ENCODE measurements at places on chromosomes 13 and 19.

- DNase-seq = no peak
These were observed 20.0 kb downstream of the LAMP1 start for GRCh38 chr13:113317031-113317430.

DNA sequence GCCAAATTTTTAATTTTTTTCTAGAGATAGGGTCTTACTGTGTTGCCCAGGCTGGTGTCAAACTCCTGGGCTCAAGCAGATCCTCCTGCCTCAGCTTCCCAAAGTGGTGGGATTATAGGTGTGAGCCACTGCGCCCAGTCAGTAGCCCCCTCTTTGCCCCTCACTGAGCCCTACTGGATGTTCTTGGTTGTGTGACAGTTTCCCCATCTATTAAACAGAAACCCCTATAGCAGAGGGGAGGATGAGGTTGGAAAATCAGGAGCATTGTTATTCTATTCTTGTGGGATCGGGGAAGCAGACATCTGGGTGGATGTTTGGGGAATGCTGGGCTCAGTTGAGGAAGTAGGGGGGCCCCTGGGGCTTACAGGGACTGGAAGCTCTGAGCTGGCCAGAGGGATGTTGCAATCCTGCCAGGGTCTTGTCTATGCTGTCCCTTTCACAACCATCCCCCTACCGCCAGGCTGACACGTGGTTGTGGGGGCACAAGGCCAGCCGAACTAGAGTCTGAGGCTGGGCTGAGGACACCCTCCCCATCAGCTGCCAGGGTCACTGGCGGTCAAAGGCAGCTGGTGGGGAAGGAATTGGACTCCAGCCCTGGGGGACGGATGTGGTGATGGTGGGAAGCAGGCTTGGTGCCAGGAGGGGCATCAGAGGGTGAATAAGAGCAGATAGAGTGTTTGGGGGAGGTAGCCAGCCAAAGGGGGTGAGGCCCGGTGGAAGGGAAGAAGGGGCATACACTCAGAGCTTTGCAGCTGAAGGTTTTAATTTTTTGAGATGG lies 10.9 kb downstream of the APOC1 start:
- DNase-seq = no peak

GRCh38 chr13:29457299-29457698 lies 138.2 kb downstream of the SLC7A1 start:
- no peak for DNase-seq

GRCh38 chr19:30784850-30785457 lies 412.8 kb downstream of the ZNF536 start:
- no peak for DNase-seq

DNA sequence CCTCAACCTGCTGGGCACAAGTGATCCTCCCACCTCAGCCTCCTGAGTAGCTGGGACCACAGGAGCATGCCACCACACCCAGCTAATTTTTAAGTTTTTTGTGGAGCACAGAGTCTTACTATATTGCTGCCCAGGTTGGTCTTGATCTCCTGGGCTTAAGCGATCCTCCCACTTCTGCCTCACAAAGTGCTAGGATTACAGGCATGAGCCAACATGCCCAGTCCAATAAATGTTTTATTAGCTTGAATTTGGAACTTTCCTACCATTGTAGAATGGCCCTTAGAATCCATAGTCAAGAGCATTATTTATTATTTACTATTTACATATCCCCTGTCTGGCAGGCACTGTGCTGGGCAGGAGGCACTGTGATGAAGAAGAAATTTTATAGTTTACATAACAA lies 39.6 kb upstream of the CLDN10 start:
- no peak for DNase-seq

- DNase-seq = no peak
These were observed 381.1 kb downstream of the FGF14 start for GRCh38 chr13:102020611-102021216.

GRCh38 chr19:19628501-19629134 lies 598 bp upstream of the LPAR2 start:
- peak; percentile 54 for DNase-seq

DNA sequence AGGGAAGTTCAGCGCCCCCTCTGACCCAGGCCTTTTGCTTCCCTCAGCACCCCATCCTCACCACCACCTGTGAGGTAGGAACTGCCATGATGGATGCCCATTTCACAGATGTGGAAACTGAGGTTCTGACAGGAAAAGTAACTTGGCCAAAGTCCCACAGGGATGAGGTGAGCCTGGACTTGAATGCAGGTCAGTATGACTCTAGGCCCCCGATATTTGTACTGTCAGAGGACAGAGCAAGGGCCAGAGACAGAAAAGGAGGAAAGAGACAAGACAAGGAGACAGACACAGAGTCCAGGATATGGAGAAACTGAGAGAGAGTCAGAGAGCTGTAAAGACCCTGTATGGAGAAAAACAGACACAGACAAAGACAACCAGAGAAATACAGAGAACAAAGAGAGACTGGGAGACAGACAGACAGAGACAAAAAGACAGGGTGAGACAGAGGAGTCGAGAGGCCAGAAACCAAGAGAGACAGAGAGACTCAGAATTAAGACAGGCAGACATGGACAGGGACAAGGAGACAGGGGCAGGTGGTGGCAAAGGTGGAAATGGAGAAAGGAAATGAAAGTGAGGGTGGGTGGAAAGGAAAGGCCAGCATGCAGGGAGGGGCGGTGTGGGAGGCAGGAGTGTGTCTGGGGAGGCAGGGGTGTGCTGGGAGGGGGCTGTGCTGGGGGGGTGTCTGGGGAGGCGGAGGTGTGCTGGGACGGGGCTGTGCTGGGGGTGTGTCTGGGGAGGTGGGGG lies 5.0 kb downstream of the ERFL start:
- no peak for DNase-seq

- no peak for DNase-seq
These were observed at the start of gene DENND1C for GRCh38 chr19:6481541-6482342. Gene DENND1C, minus strand, starts transcription at chr19:6481787. Its CDS starts 92 bp downstream, at chr19:6481695.

DNA sequence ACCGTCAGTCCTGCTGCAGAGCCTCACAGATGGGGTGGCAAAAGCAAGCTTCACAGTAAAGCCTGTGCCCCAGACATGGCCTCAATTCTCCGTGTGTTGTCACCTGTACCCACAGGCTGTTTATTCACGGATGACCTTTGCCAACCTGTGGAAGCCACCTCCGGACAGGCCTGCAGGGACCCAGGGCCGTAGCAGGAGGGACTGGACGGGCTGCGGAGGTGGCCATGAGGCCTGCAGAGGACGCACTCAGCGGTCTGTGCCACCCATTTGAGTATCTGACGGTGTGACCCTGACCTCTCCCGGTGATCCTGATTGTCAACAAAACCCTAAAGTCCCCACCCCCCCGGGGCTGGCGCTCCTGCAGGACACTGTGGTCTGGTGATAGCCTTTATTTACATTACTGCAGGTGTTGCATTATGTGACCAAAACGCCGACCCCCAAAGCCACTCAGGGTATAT lies 7.8 kb upstream of the KLF16 start:
- no peak for DNase-seq

GRCh38 chr19:45613926-45614725 lies 12.1 kb upstream of the GPR4 start:
- no peak for DNase-seq

- no peak for DNase-seq
These were observed 10.4 kb downstream of the RANBP3 start for GRCh38 chr19:5967571-5967970.

GRCh38 chr13:71644579-71644978 lies 222.4 kb downstream of the DACH1 start:
- DNase-seq = no peak

DNA sequence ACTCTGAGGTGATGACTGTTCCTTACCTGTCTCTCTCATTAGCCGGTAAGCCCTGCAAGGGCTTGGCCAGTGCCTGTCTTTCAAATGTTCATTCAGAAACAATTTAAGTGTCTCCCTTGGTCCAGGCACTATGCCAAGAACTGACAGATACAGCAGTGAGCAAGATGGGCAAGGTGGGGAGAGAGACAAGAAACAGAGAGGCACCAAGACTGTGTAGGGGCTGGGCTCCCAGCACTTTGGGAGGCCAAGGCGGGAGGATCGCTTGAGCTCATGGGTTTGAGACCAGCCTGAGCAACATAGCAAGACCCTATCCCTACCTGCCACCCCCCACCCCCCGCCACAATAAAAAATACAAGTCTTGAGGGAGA lies 1.3 kb upstream of the CCNE1 start:
- no peak for DNase-seq

- no peak for DNase-seq
These were observed 4.5 kb upstream of the LAIR1 start for GRCh38 chr19:54369082-54369687.

DNA sequence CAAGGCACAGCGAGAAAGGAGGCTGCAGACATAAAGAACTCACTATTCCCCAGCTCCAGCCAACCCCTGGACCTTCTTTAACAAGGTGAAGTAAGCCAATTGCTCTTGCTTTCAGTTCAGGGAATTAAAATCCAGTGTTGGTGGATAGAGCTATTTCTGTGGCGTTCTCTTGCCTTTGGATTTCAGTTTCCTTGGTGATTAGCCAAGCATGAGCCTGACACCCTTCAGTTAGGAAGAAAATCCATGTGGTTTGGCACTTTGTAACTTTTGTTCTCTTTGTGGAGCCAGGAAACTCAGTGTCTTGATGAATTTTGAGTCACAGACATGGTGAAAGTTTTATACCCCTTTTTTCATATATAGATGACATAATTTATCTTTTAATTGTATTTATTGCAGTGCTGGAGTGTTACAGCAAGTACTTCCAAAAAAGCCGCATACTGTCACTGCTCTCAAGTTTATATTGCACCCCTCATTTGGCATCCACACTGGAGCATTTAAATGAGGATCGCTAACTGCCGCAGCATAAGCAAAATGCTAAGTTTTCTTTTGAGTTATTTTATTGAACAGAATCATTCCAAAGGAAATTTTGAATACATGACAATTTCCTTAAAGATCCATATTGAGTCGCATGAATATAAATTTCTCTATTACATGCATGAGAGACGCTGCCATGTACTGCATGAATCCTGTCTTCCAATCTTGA lies 406.8 kb downstream of the MYO16 start:
- DNase-seq = no peak

DNA sequence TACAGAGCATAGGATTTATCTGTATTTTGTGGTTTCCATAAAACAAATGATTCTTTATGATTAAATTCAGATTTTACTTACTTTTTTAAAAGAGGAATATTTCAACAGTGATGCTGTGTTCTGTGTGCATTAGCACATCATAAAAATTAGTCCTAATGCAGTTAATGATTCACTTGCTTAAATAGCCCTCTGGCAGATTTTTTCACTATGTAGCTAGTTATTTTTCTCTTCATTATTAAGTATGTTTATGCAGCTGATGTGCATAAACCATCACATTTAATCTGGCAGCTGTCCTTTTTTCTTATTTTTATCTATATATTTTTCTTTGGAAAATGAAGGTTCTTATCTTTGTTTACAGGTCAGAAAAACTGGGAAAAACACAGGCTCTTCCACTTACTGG lies 127.2 kb downstream of the ZNF486 start:
- DNase-seq = no peak

DNA sequence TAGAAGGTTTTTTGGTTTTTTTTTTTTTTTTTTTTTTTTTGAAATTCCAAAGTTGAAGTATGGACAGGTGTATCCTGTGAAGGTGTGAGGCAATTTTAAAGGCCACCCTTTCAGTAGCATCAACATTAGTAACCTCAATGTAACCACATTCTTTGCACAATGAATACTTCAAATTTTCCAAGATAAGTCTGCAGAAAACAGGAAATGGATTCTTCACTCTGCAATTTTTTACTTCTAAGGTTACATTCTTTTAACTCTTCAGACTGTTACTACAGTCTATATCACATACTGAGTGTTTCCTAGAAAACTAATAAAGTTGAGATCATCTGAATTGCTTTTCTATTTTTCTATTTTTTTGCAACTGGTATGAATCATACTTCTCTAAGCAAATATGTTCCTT lies 569.0 kb upstream of the GPC6 start:
- DNase-seq = no peak

- DNase-seq = peak; percentile 1
These were observed 629 bp upstream of the LRRC63 start for GRCh38 chr13:46211116-46211482.

- DNase-seq = no peak
These were observed 7.6 kb upstream of the EGLN2 start for GRCh38 chr19:40791349-40791748.

GRCh38 chr19:1206864-1207450 lies 1.4 kb downstream of the STK11 start:
- DNase-seq = no peak

- no peak for DNase-seq
These were observed 665.6 kb downstream of the FGF9 start for GRCh38 chr13:22336460-22336859.

- no peak for DNase-seq
These were observed 96.8 kb upstream of the CSNK1A1L start for GRCh38 chr13:37202264-37202663.

DNA sequence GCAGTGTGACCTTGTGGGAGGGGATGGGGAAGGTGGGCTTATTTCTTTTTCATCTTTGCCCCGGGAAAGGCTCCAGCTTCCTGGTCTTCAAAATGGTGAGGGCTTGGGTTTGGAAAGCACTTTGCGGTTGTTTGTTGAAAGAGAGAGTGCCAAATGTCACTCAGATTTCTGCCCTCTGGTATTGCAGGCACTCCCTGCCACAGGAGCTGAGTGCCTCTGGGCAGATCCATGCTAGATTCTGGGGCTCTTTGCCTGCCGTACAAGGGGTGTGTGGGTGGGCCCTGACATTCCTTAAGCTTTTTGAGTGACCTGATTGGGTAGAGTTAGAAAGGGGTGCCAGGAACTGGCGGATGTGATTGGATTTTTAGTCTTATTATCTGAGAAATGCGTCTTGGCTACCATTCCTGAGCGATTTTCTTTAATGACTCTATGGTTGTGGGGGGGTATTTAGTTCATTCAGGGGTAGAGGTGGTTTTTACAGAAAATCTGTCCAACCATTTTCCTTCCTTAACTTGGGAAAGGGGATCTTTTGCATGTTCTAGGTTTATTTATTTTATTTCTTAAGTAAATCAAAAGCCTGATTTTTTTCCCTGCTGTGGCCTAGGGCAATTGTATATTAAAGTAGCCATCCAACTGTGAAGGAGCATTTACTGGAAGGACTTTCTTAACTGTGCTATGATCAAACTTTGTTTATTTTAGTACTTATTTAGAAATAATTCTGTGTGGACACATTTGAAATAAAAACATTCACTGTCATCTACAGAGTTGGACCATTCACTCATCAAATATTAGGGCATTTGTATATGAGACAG lies 3.2 kb downstream of the ARHGAP35 start:
- no peak for DNase-seq

GRCh38 chr13:44296856-44297255 lies 76.8 kb upstream of the SERP2 start:
- DNase-seq = no peak

GRCh38 chr13:30832845-30833332 lies 73.2 kb upstream of the MEDAG start:
- DNase-seq = peak; percentile 78

GRCh38 chr13:53301449-53301848 lies 272.8 kb downstream of the OLFM4 start:
- DNase-seq = no peak
